Fibroblast of villous mesenchyme (primary cell): ENCODE measurements at places on chromosomes 12 and 14. TPM values are rescaled to one million over a fixed set of nuclear protein-coding genes. Genes with fewer than 3 reads are reported as not detected.

Gene ADCY6
- 39.6 and 47.1 TPM in 2 replicates for total RNA-seq

Gene CD163L1
- 7.3 and 11.0 TPM in 2 replicates for total RNA-seq

Gene CPNE8
- 12.6 and 21.2 TPM in 2 replicates for total RNA-seq

Gene CYP27B1
- 0.97 and 3.0 TPM in 2 replicates for total RNA-seq

Gene DNAJC22
- 1.7 and 2.6 TPM in 2 replicates for total RNA-seq

Gene MANSC1
- total RNA-seq, result 2.3 and 4.7 TPM in 2 replicates

Gene LRRC9
- total RNA-seq, result under 0.01 TPM in 2 replicates

Gene SRRM4
- not detected in 2 replicates for total RNA-seq

Gene KLRC2
- total RNA-seq, result not detected in 2 replicates

Gene COL2A1
- total RNA-seq, result under 0.01 TPM in 1 of 2 replicates, not detected in the other

Gene PLCZ1
- not detected in 2 replicates for total RNA-seq

Gene SLC8A3
- under 0.01 TPM in 1 of 2 replicates, not detected in the other for total RNA-seq

Gene LRRC10
- not detected in 2 replicates for total RNA-seq

Gene SLC39A5
- total RNA-seq, result not detected in 2 replicates

Gene TEX52
- not detected in 2 replicates for total RNA-seq

Gene TAS2R46
- 4.2 and 4.3 TPM in 2 replicates for total RNA-seq

Gene LRFN5
- 0.97 and 1.7 TPM in 2 replicates for total RNA-seq

Gene CCDC184
- 0.32 and 0.43 TPM in 2 replicates for total RNA-seq

Gene TAS2R7
- 0.32 TPM in 1 of 2 replicates, not detected in the other for total RNA-seq

Gene ARHGEF25
- 28.0 and 48.4 TPM in 2 replicates for total RNA-seq

Gene HOXC12
- under 0.01 TPM in 2 replicates for total RNA-seq

Gene SLC24A4
- not detected in 2 replicates for total RNA-seq

Gene SMIM41
- total RNA-seq, result 0.32 and 0.43 TPM in 2 replicates
